ENCODE measurements at places on chromosomes 16 and 17.
A peak's percentile ranks its signal among the peaks of the same experiment; 100 is the strongest.

DNA sequence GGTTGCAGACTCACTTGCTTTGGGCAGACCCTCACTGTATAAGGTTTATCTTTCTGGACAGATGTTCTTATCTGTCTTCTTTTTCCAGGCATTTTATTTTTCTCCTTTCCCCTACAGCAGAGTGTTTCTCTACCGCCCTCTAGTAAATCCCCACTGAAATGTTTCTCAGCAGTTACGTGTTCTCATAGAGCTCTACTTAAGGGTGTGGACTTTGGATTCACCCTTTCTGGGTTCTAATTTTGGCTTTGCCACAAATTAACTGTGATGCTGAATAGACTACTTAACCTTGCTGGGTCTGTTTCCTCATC is 2.0 kb downstream of the ADAT1 start:
- peak; percentile 22 for DNase-seq

- no peak for DNase-seq
Observed at GRCh38 chr16:54405478-54405877, 118.9 kb upstream of the IRX3 start.

GRCh38 chr16:11245222-11245737 is 10.7 kb downstream of the SOCS1 start:
- no peak for DNase-seq

GRCh38 chr17:76275382-76276068 is 10.4 kb downstream of the UBALD2 start:
- no peak for DNase-seq

GRCh38 chr16:7380911-7381310 is 48.3 kb downstream of the RBFOX1 start:
- DNase-seq = no peak

GRCh38 chr16:21722771-21723455 is 59.1 kb downstream of the OTOA start:
- no peak for DNase-seq

DNA sequence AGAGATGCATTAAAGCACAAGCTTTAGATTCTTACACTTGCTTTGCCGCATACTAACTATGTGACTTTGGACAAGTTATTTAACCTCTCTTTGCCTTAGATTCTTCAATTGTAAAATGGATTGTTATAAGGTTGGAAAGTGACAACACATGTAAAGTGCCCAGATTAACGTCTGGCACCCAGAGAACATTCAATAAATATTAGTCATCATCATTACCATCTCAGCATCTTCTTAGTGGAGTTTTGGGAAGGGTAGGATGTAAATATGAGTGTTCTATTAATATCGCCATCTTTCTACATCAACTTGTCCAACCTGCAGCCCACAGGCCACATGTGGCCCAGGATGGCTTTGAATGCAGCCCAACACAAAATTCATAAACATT is 27.4 kb upstream of the FAM20A start:
- no peak for DNase-seq

GRCh38 chr17:82752371-82753200 is 721 bp downstream of the TBCD start:
- DNase-seq = no peak

DNA sequence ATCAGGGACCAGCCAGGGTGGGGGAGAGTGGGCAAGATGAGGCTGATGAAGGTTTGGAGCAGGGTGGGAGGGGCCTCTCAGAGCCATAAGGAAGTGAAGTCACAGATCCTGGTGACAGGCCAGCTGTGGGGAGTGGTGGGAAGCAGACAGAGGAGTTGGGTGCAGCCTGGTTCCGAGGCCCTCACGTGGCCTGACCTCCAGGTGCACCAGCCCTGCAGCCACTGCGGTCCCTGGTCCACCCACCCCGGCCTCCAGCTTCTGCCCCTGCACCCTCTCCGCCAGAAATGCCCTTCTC is 3.9 kb upstream of the ZFPM1 start:
- DNase-seq = no peak

GRCh38 chr16:62256406-62256805 is 220.2 kb upstream of the CDH8 start:
- no peak for DNase-seq

- no peak for DNase-seq
Observed at GRCh38 chr16:57648125-57648524, 19.7 kb downstream of the ADGRG1 start.

- DNase-seq = no peak
Observed at GRCh38 chr16:23274968-23275367, 27.1 kb upstream of the SCNN1B start.

DNA sequence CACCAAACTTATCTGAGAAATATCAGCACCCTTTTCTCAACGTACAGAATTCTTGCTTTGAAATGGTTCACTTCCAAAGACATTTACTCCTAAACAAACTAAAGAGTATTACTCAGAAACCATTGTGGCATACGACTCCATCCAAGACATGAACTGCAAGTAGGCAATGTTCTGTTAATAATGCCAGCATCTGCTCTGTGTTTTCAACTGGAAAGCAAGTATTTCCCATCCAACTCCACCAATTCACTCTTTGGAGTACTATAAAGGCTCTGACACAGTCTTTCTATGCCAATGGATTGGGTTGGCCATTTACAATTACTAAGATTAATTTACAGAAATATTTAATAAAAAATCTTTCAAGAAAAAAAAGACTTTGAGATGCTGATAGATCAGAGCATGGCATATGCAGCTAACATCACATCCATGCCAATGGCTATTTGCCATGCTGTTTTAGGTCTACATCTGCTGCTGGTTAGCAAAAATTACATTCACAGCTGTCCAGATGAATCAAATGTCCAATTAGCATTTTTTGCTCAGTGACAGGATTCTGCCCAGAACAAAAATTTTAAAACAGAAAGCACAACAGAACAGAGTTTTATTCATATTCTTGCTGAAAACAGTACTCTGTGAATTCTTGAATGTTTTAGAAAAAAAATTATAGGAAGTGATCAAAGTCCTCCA is 65.9 kb upstream of the HLF start:
- no peak for DNase-seq

DNA sequence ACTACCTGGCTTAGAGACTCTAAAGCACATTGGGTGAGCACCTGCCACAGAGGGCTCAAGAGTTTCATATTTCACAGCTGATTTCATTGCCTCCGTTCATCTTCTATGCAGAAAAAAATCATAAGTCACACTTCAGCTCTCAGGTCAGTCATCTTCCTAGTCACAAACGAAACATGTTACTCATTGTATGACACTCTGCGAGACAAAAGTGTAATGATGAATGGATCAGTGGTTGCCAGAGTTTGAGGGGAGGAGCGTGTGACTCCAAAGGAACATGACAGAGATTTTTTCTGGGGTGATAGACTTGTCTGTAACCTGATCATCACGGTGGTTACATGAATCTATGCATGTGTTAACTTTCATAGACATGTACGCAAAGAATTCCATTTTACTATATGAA is 195.2 kb upstream of the CNTNAP4 start:
- DNase-seq = no peak

GRCh38 chr17:30116345-30116660 is 313 bp upstream of the NSRP1 start:
- no peak for DNase-seq

- no peak for DNase-seq
Observed at GRCh38 chr17:81664051-81664470, 2.3 kb downstream of the OXLD1 start.

DNA sequence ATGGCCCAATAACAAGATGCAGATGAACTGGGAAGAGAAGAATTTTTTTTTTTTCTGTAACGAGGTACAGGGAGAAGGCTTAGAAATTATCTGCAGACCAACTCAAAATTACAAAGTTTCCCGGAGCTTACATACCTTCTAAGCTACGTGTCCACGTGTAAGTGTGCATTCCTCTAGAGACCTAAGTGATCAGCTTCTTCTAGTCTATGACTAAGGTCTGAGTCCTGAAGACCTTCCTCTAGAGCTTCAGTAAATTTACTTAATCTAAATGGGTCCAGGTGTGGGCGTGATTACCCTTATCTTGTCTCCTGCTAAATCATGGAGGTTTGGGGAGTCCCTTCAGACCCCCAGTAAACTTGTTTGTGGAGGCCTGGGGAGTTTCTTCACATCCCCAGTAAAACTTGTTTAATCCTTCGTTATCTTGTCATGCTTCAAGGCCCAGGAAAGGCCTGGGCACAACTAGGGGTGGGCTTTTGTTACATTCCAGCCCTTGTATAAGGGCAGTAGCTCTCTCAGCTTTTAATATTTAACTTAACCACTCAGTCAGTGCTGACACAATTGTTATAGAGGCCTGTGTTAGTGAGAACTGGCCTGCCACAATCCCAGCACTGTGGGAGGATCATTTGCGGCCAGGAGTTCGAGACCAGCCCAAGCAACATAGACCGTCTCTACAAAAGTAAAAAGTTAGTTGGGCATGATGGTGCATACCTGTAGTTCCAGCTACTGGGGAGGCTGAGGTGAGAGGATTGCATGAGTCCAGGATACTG is 342.3 kb downstream of the SNX29 start:
- DNase-seq = no peak

DNA sequence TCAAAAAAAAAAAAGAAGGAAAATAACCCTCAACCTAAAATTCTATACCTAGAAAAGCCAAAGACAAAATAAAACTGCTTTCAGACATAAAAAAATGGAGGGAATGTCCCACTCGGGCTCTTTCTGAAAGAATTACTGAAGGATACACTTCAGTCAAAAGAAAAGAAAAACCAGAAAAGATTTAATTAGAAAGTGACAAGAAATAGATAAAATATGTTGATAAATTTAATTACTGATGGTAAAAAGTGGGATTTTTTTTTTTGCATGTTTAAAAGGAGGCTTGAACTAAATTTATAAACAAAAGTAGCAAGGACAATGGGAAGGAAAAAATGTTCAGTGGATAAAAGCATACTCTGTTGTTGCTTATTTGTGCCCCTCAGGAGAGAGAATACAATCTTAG is 89.1 kb downstream of the OR1D5 start:
- no peak for DNase-seq

DNA sequence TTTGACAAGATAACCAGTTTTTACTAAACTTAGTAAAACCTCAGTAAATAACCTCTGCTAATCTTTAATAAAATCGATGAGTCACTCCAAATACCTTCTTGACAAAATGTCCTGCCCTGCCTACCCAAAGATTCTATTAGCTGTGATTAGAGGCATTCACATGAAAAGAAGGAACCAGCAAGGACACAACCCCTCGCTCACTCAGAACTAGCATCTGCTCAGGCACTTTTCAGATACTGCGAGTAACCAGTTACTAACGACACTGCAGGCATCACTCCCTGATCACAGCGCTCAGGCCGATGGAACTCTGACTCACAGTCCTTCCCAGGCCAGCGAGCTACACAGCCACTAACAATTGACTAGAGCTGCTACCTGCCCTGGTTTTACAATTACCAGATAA is 24.3 kb downstream of the PELP1 start:
- peak; percentile 34 for DNase-seq

DNA sequence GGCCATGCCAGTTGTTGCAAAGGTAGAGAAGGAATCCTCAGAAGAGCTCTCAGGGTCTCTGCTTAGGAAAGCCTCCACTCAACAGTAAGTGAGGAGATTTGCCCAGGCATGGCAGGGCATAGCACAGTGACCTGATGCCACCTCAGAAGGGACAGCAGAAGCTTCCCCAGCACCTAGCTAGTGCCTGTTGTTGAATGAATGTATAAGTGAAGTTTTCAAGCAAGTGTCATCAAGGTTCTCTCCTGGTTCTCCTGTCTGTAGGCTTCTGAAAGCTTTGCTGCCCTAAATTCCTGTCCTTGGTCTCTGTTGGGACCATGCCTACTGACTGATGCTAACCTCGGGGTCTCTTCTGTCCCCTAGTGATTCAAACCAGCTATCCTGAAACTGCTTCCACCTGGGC is 114.9 kb upstream of the TBX2 start:
- DNase-seq = no peak

GRCh38 chr17:27511168-27511883 is 55.1 kb downstream of the KSR1 start:
- DNase-seq = no peak

GRCh38 chr16:86167061-86167460 is 268.1 kb downstream of the IRF8 start:
- no peak for DNase-seq

DNA sequence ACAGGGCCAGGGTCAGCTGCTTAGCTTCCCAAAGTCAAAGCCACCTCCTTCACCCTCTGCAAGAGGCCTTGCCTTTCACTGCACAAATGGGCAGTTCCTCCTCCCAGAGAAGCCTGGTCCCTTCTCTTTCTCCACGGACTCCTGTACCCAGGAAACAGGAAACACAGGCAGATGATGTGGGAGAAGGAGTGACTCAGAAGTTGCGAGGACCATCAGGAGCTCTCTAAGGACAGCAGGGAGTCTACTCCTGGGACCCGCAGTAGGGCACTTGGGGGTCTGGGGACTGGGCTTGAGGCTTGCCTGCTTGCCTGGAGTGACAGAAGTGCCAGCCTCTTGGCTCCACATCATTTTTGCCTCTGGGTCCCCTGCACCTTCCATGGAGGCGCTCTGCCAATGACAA is 47.4 kb upstream of the KSR1 start:
- peak; percentile 23 for DNase-seq

GRCh38 chr17:30605027-30605426 is 127.8 kb downstream of the GOSR1 start:
- no peak for DNase-seq

DNA sequence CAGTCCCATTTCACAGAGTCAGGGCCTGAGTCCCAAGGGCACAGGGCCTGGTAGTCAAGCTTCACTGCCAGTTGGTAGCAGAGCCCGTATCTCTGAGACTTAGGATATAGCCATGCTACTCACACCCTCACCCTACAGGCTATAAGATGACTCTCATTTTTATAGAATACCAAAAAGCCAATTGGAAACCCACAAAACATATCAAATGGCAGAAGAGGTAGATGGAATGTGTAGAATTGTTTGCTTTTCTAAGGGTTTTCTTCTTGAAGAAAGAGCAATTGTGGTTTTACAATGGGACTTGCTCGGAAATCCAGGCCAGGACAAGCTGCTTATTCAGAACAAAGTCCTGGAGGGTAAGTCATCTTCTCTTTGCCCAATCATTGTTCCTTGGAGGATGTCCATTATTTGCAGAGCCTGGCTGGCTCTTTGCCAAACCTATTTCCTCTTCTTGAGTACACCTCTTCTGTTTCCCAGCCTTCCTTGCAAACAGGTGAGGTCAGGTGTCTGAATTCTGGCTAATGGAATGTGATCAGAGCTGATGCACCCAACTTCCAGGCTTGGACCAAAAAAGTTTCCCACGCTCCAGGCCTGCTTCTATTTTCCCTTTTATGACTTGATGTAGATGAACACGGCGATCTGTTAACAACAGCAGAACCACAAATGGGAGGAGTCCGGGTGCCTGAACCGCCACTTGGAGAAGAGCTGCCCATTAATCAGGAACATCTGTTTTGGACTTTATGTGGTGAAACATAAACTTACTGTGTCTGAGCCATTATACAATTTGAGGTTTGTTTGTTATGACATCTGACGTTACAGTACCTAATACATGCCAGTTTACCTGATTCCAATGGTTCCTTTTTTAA is 16.9 kb upstream of the CCL22 start:
- DNase-seq = peak; percentile 76

GRCh38 chr16:66155933-66156332 is 210.6 kb upstream of the CDH5 start:
- no peak for DNase-seq

GRCh38 chr16:80720804-80721371 is 83.5 kb downstream of the CDYL2 start:
- DNase-seq = no peak

GRCh38 chr16:120756-121155 is 17.7 kb downstream of the NPRL3 start:
- DNase-seq = no peak
